NCI-H1417 treated with DMSO at 0.1 percent for 48 hours (cell line): ENCODE measurements at places on chromosomes 16 and 17.

- DNase-seq, result no peak
Measured at GRCh38 chr16:3674513-3675295, 20.2 kb downstream of the DNASE1 start.

DNA sequence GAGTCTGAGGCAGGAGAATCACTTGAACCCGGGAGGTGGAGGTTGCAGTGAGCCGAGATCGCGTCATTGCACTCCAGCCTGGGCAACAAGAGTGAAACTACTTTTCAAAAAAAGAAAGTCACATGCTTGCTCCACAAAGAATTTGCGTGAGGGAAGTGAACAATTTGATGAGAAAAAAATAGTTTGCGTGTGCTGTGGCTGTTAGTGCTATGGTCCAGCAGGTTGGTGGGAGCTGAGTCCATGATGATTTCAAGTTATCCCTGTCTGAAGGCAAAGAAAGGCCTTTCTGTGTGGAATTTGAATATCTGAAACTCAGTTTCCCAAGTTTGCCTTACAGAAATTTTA lies 21.0 kb downstream of the PRCD start:
- DNase-seq, result no peak

DNA sequence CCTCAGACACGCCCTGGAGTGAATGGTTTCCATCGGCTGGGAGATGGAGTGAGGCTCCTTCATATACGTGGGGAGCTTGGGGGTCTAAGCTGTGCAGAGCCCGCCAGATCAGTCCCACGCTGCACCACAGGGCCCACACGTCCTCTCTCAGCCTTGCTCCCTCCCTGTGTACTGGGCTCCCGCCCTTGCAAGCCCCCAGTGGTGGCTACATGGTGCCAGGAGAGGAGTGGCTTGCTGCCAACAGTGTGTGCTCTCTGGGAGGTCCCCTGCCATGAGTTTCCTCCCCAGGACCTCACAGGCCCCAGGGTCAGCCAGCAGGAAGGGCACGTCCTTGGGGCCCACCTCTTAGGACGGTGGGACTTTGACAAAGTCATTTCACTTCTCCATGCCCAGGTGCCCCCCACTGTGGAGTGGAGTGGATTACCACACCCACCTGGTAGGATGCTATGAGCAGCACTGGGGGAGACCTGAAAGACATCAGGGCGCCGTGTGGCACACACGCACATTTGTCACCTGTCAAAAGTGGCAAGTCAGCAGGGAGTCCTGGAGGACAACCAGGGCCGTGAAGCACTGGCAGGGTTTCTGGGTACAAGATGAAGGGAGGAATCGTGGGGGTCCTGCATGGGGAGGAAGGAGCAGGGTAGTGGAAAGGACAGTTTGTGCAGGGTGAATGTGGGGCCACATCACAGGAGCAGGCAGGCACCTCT lies 13.7 kb downstream of the SLC5A10 start:
- DNase-seq, result no peak

DNA sequence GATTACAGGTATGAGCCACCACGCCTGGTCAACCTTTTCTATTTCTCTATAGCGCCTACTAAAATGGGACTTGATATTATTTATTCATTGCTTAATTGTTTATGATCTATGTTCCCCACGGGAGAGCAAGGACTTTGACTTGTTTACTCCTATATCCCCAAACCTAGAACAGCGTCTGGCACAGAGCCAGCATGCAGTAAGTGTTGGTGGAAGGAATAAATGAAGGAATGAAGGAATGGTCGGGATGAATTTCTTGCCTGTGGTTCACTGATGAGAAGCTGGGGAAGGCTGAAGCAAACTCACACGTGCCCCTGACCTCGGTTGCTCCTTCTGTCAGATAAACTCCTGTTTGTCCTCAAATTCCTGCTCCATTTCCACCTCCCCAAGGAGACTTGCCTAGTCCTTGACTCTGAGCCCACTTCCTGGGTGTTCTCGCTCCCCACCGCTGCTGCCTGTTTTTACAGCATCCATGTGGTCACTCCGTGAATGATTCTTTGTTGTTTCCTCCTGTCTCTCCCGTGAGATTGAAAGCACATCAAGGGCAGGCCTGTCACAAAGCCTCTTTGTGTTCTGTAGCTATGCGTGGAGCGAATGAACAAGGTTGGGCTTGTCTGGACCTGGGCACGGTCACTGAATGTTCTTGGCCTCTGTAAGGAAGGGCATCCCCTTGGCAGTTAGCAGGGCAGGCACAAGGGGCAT lies 17.3 kb downstream of the C17orf100 start:
- no peak for DNase-seq

- DNase-seq, result no peak
Measured at GRCh38 chr17:82871056-82871775, 31.4 kb upstream of the ZNF750 start.

DNA sequence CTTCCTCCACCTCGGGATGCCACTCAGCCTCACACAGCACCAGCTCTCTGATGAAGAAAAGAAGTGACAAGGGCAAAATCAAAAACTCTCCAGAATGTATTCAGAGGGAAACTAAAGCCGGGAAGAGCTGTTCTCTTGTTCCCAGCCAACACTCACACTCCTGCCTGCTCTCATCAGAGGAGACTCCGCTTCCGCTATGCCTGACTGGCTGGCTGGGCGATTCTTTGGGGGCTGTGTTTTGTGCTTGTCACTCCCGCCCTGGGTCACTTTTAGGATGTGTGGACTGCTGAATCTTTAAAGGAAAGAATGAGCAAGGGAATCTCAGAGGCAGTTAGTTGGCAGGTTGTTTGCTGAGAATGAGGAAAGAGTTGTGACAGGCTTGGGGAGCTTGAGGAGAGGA lies 54.6 kb upstream of the TBX2 start:
- DNase-seq, result no peak

GRCh38 chr17:29177871-29178749 lies 2.1 kb downstream of the MYO18A start:
- DNase-seq, result no peak

DNA sequence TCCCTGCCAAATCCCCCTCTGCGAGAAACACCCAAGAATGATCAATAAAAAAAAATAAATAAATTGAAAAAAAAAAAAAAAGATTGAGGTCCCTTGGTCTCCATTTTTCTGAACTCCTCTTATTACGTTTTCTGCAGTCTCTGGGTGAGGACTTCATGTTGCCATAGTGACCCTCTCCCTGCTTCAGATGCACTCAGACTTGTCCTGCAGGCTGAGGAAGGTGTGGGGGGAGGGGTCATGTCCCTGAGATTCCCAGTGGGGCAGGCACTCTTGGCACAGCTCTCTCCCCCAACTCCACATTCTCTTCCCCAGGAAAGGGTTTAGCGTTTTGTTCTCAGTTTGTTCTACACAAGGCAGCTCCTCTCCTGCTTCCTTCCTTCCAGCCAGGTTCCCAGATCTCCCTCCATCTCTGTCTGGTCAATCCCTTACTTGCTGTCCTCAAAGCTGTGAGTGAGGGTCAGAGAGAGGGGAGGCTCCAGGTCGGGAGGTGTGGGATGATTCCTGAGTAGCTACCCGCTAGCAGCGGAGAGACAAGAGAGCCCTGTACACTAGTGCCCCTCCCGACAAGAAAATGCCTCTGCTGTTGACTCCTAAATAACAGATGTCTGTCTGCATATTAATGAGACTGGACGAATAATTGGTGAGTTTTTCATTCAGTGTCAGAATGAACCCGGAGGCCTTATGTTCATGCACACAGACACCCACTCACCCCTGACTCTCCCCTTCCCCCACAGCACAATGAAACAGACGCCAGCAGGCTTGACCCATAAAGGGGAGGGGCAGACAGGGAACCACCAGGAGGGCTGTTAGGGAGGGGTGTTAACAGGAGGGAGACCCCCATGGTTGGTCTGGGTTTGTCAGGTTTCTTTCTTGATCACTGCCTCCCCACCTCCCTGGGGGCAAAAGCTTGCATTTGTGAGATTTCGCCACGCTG lies 9.2 kb downstream of the RND2 start:
- DNase-seq, result no peak

DNA sequence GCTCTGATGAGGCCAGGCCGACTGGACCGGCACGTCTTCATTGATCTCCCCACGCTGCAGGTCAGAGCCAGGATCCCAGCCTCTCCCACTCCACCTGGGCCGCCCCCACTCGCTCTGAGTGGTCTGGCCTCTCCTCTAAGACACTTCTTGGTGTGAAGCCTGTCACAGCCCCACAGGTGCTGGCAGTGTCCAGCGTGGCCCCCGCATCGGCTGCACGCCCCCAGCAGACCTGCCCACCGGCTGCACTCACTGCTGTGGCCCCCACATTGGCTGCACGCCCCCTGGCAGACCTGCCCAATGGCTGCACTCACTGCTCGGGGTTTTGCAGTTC lies 15.8 kb upstream of the RPL13 start:
- no peak for DNase-seq

DNA sequence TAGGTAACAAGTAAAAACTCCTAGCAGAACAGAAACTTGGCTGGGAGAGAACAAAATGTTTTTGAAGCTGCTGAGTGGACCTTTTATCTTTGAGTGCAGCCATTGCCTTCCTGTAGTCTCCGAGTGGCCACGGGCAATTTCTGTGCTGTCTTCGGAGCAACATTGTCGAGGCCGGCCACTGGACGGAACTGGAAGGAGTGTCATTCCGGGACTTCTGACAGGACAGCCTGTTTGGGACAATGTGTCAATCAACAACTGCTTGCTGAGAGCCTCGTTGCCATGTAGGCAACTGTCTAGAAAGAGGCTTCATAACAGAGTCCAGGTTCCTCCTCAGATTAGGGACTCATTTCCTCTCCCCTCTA lies 96.2 kb upstream of the CDYL2 start:
- DNase-seq, result no peak
